Activated CD4-positive, alpha-beta T cell treated with anti-CD3 and anti-CD28 coated beads, Interleukin-2, amount 50 U/mL, for 24 hours (primary cell): ENCODE measurements at places on chromosomes 12 and 14.

GRCh38 chr12:119052001-119052400 is 70.7 kb downstream of the SRRM4 start:
- no peak for DNase-seq

DNA sequence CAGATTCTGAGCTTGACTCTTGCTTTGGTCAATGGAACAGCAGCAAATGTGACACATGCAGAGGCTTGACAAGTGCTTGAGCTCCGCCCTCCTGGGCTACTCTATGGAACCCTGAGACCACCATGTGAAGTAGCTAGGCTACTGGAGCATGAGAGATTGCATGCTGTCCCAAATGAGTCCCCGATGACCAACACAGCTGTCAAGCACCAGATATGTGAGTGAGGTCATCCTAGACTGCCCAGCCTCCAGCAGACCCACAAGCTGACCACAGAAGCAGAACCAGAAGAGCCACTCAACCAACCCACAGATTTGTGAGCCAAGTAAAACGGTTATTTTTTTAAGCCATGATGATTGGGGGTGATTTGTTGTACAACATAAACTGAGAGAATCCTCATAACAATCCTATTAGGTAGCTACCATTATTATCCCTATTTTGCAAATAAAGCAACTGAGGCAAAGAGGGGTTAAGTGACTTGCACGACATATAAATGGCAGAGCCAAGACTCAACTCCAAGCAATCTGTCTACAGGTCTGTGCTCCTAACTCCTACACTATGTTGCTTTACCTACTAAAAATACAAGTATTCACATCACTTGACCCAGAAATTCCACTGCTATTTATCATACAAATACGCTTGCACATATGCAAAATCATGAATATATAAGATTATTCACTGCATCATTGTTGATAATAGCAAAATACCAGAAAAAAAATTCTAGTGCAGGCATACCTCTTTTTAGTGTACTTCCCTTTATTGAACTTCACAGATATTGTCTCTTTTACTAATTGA is 136.2 kb downstream of the NDUFA12 start:
- DNase-seq = no peak

DNA sequence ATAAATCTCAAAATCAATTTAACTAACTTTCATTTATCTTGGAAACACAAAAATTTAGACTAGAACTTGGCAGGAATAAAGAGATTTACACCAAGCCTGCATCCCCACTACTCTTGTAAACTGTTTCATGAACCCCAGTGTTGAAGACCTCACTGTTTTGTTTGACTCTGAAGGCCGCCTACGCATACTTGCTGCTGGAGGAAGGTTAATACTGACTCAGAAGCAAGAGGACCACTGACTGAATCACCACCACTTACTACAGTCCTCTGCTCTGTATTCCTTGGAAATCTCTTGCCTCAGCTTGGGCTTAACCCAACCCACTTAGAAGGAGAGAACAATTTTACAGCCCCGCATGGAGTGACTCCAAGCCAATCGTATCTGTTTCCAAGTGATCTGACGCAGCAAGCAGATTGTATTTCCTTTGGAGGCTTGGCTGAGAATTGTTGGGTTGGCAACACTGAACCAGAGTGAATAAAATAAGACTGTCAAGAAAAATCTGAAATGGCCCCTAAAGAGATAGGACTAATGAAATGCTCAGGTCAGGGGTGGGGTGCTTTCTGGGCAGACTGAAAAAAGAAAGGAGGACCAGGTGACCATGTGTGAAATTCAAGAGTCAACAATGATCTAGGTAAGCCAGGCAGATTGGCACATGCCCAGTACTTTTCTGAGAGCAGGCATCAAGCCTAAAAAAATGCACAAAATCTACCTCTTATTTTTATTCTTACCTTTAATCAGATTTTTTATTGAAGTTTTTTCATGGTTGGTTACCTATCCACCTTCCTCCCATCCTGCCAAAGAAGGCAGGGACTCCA is 248.6 kb downstream of the ZFP36L1 start:
- DNase-seq = no peak

GRCh38 chr12:55142669-55143565 is 16.7 kb downstream of the OR9K2 start:
- DNase-seq = peak; percentile 39

GRCh38 chr14:92698393-92698792 is 50.0 kb downstream of the LGMN start:
- DNase-seq = no peak

GRCh38 chr14:67970923-67971322 is 151.3 kb downstream of the RAD51B start:
- no peak for DNase-seq

- DNase-seq = no peak
Measured at GRCh38 chr12:80373666-80374065, 70.4 kb upstream of the PTPRQ start.

DNA sequence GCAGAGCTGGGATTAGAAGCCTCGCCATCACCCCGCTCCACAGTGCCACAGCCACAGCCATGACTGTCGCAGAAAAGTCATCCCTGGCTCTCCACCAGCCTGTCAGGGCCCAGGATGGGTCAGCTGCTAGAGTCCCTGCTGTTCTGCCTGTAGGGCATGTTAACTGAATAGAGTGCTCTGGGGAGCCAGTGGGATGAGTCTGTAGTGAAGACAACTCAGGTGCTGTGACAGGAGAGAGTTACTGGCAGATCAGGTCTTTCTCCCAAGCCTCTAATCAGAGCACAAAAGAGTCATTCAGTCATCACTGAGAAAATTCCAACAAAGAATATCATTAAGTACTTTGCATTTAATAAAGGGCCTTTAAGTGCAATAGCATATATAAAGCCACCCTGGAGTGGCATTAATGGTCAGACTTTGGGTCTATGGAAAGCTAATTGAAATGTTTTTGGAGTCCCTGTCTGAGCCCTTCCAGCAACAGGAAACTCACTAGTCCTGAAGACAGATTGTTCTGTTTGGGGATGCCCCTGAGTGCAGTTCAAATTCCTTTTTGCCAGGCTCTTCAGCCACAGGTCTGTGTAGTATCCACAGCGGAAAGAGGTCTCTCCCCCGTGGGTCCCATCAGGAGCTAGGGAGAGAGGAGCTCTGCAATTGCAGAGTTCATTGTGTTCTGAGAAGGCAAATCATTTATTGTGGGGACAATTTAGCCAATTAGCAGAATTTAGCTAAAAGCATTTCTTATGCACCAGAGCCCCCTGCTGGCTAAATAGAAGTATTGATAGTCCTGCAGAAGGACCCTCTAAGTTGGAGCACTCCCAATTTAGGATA is 45.2 kb upstream of the C14orf132 start:
- peak; percentile 3 for DNase-seq

DNA sequence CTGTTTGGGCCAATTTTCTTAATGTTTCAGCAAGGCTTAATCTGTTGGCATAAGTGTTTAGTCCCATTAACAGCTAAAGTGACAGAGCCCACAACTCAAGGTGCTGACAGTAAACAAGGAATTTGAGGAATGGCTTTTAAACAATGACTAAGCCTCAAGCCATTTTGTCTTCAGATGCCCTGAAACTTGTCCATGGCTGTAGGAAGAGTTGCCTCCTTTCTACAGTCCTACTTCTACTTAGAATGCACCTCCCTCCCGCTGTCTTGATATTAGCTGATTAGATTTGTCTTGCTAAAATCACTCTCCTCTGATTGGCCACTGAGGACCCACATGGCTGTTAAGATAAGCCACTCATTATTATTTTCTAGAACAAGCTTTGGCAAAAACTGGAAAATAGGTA is 188.4 kb upstream of the OTX2 start:
- DNase-seq = no peak

DNA sequence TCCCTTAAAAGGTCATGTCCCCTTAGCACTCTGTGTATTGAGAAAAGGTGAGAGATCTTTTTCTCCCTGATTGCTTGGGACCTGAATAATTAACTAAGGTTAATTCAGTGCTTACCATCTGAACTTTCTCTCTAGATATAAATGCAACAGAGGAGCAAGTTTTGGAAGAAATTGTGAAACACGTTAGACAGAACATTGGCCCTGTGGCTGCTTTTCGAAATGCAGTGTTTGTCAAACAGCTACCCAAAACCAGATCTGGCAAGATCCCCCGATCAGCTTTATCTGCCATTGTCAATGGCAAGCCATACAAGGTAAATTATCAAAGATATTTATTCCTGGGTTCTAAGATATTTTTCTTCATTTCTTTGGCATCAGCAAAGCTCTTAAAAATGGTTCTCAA is 175.5 kb downstream of the ACSS3 start:
- no peak for DNase-seq

- no peak for DNase-seq
Measured at GRCh38 chr12:93773122-93773871, 96.1 kb downstream of the CRADD start.

GRCh38 chr14:75499084-75499875 is 23.0 kb upstream of the BATF start:
- no peak for DNase-seq
